Motor neuron (in vitro differentiated cells): ENCODE measurements at places on chromosomes 2 and 18. TPM values are rescaled to one million over a fixed set of nuclear protein-coding genes. Genes with fewer than 3 reads are reported as not detected.

DNA sequence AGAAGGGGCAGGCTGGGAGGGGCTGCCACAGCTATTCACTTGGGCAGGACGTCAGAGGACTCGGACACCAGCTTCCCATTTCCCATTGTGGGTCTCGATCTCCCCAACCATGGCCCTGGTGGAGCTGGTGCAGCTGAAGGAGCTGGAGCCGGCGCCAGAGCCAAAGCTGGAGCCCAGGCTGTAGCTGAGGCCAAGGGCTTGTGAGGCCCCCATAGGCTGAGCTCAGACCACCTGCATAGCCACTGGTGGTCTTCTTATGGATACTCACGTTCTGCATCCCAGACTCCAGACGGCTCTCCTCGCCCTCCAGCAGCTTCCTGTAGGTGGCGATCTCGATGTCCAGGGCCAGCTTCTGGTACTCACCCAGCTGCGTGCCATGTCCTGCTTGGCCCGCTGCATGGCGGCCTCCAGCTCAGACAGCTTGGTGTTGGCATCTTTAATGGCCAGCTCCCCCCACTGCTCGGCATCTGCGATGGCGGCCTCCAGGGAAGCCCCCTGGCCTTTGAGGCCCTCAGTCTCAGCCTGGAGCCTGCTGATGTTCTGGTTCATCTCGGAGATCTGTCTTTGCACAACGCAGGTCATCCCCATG lies 6.0 kb upstream of the CDK5R2 start:
- ATAC-seq = no peak

C1QL2 gene
- not detected in 2 replicates for total RNA-seq

DNA sequence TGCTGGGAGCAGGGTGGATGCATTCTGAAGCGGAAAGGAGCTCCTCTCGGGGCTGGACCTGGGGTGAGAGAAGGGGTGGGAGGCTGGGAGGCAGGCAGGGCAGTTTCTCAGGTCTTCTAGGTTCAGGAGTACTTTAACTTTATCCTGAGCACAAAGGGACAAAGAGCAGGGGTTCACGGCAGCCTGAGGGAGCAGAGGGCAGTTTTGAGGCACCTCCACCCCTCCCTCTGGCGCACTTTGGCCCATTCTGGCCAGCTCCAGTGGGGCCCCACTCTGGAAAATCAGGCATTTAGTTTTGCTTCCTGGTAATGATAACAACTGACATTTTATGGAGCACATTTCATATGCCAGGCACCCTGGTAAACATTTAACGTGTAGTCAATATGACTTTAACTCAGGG lies 14.3 kb downstream of the B3GNT7 start:
- no peak for ATAC-seq

DNA sequence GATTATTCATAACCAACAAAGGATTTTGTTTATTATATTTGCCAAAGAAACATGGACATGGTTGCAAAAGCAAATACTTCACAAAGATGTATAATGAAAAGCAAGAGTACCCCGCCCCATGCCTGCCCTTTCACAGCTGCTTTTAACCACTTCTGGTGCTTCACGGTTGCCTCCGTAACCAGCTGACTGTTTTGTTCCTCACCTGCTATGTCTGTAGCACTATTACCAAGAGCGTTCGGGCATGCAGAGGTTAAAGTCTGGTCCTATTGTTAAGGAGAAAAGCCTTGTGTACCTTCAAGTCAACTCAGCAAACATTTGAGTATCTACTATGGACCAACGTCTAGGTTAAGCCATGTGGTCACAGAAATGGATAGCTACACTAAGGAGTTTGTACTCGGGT lies 115.2 kb upstream of the FOSL2 start:
- ATAC-seq = no peak
